ENCODE measurements at places on chromosomes 5 and 9.
A peak's percentile ranks its signal among the peaks of the same experiment; 100 is the strongest.

GRCh38 chr5:18305288-18305924, 671.1 kb downstream of the TAF11L14 start:
- peak; percentile 38 for DNase-seq

- DNase-seq = peak; percentile 63
These were observed 190.0 kb downstream of the FANCC start for GRCh38 chr9:95127249-95128176.

DNA sequence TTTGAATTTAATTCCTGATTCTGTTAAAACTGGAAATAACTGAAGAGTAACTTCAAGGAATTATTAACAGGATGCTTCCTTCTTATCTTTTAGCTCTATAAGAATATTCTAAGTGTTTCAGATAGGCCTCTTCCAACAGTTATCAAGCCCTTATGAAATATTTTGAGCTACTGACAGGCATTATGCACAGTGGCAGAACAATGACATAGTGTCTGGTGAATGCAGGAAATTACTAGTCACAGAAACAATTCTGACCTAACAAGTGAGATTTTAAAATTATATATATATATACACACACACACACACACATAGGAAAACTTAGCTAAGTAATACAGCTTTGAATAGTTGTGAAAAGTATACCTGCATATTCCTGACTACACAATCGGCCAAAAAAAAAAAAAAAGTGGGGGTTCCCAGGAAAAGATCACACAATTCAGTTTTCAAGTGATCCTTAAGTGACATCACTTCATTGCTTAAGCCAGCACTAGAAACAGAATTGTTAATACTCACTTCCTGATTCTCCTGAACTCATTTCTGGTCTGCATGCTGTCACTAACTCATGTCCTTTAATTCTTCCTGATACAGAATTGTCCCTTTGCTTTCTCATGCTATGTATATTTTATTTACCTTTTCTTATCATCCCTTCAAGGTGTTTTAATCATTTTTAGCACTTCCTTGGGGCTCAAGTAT, 77.3 kb downstream of the SLC25A46 start:
- no peak for DNase-seq

- DNase-seq = no peak
These were observed 98.4 kb downstream of the PHF2 start for GRCh38 chr9:93674580-93675335.

- DNase-seq = no peak
These were observed 121.0 kb upstream of the RETREG1 start for GRCh38 chr5:16737620-16738364.
